Activated CD4-positive, alpha-beta memory T cell treated with anti-CD3 and anti-CD28 coated beads, Interleukin-2, amount 10 ng/mL, durations not matched to agents 7 days and 5 days (primary cell): ENCODE measurements at places on chromosomes 1 and 21. TPM values are rescaled to one million over a fixed set of nuclear protein-coding genes. Genes with fewer than 3 reads are reported as not detected.

ALDH9A1 gene
- 54.4 TPM for total RNA-seq

SESN2 gene
- total RNA-seq = 23.9 TPM

SPATA21 gene
- total RNA-seq = 0.05 TPM

AK5 gene
- 0.86 TPM for total RNA-seq

DDI2 gene
- total RNA-seq = 30.5 TPM
